Fibroblast of skin of left biceps (primary cell): ENCODE measurements at places on chromosomes 1 and 21.

GRCh38 chr21:41956926-41957729 is 3.3 kb upstream of the C2CD2 start:
- DNase-seq, result peak; percentile 35

DNA sequence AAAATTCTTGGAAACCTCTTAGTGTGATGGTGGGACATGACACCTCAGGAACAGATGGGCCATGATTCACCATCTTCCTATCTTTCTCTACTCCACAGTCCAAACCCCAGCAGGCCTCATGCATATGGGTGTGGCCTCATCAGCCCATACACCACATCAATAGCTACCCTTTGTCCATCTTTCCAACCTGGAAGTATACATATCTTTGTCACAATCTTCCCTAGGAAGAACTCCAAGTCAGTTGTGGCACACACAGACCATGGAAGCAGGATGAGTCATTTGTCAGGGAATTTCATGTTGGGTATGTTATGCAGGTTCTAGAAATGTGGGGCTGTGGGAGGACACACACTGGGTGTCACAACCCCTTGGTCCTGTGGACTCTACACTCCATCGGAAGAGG is 30.5 kb upstream of the CLCA4 start:
- DNase-seq, result no peak

DNA sequence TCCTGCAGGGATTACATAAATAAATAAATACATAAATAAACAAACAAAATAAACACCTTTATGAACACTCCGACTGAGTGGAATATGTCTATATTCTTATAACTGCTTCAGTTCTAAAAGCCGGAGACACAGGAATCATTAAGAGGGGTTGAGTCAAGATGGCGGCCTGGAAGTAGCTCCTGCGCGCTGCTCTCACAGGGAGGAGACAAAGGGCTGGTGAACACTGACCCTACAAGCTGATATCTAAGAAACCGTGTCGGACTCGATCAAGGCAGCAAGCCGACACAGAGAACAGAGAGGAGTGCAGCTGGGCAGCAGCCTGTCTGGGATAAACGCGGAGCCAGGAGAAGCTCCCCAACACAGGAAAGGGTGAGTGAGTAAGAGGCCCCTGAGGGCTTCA is 1098.6 kb upstream of the NCAM2 start:
- no peak for DNase-seq

DNA sequence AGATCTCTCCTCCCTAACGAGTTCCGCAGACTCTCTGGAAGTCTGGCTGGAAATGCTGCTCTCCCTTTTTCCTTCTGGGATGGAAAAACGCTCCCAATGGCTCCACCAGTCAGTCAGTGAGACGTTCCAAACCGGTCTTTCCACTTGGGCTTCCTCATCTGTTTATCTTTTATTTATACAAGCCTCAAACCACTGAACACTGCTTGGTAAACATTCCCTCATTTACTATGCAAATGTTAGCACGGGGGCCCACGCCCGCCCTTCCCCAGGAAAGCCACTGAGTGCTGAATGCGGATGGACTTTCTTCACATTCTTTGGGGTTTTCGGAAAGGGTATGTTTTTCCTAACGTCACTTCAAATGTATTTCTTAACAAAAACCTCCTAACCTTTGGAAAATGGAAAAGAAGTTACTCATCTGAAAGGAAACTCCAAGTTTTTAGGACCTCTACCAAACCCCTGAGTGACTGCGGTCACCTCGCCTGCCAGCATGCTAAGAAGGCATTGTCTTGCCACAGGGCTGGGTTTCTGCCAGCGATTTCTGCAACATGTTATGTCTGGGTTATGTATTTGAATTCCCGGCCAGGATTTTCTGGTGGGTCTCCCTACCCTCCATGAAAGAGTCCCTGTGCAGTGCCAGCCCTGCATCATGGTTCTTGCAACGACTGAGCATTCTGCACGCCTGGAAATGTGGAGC is 14.0 kb upstream of the UMODL1 start:
- peak; percentile 14 for DNase-seq

GRCh38 chr1:246597340-246597739 is 31.1 kb downstream of the CNST start:
- no peak for DNase-seq

DNA sequence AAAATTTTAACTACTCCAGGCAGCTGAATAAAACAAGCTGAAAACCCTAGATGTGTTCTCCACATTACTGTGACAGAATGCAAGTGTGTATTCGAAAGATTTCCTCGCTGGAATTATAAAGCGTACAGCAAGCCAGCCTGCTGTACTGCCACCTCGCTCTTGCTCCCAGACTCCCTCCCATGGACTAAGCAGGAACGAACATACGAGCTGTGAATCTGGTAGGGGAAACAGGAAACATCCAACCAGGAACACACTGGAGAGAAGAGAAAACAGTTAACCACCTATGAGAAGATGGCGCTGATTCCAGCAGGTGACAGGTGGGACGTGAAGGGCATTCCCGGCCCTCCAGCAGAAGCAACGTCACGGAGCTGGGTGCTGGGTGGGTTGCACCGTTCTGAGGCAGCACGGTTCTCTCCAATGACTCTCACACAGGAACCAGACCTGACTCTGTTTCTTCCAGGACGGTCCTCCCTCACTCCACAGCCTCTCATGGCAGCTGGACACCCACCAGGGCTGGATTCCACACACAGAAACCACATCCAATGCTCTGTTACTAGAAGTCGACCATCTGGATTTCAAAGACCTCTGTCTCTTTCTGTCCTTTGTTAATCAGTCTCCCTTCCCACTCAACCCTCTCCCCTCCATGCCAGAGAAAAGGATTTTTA is 219.2 kb downstream of the RERE start:
- DNase-seq, result no peak

DNA sequence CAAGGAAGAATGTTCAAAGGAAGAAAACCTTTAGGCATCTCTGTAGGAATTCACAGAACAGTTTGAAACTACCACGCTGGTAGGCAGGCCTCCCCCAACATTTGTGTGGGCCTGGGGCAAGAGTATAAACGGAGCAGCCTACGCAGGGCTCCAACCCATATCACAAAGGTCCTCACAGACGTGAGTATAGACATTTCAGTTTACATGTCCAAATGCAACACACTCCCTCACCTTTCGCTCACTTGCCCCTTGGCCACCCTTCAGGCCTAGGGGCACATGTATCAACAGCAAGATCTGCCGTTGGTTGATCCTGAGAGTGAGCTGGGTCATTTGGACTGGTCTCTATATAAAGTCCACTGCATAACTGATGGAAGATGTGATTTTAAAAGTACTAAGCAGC is 133.3 kb downstream of the ACBD6 start:
- DNase-seq, result no peak

- no peak for DNase-seq
Measured at GRCh38 chr1:45510036-45510971, 10.2 kb downstream of the MMACHC start.

DNA sequence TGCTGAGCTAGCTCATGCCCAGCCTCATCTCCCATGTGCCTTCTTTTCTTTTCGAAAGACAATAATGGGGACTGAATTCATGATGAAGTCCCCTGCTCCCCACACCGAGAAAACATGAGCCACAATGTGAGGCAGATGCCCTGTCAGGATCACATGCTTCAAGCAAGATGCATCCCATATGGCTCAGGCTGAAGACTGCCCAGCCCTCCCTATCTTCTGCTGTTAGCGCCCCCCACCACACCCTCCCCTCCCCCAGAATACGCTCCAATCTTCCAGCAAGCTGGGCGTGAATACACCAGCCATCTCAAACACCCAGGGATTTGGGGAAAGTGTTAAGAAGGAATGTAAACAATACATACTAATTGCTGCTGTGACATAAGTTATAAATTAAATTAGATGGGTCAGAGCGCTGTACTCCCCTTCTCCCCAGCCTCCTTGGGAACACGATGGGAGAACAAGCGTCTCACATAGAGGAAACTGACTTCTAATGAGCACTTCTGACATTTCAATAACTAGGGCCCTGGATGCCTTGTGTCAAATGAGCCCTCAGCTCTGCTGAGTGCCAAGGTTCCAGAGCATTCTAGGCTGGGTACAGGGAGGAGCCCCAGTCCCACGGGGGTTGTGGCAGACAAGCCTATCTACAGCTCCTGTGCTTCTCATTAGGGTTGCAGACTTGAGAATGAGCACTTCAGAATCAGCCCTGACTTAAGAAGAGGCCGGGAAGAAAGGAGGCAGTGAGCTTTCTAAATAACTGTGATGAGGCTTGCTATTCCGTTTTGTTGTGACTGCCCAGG is 55.6 kb downstream of the TNR start:
- no peak for DNase-seq

DNA sequence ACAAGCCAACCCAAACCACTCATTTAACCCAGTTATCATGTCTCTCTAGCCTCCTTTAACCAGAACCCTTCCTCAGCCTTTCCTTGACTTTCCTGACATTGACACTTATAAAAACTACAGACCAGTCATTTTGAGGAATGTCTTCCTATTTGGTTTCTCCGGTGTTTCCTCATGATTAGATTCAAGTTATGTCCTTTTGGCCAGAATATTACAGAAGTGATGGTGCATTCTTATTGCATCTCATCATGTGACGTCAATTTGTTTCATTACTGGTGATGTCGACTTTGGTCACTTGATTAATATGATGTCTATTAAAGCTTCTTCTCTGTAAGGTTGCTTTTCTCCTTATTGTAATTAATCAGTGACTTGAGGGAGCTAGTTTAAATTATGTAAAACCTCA is 6.1 kb upstream of the RCSD1 start:
- DNase-seq, result no peak

DNA sequence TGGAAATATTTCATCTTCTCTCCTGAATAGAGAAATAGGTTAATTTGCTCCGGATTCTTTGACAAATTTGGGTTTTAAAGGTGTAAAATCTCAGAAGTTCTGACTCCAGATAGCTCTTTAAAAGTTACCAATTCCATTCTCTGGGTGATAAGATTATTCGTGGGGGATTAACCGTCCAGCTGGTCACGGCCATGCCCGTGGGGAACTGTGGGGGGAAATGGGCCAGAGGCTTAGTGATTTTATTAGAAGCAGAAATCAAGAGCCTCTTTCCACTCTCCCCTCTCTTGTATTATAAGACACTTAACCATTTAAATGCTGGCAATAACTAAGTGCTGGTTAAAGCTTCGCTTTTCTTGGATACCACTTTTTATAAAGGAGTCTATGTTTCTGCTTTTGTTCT is 376.4 kb upstream of the KAZN start:
- no peak for DNase-seq

DNA sequence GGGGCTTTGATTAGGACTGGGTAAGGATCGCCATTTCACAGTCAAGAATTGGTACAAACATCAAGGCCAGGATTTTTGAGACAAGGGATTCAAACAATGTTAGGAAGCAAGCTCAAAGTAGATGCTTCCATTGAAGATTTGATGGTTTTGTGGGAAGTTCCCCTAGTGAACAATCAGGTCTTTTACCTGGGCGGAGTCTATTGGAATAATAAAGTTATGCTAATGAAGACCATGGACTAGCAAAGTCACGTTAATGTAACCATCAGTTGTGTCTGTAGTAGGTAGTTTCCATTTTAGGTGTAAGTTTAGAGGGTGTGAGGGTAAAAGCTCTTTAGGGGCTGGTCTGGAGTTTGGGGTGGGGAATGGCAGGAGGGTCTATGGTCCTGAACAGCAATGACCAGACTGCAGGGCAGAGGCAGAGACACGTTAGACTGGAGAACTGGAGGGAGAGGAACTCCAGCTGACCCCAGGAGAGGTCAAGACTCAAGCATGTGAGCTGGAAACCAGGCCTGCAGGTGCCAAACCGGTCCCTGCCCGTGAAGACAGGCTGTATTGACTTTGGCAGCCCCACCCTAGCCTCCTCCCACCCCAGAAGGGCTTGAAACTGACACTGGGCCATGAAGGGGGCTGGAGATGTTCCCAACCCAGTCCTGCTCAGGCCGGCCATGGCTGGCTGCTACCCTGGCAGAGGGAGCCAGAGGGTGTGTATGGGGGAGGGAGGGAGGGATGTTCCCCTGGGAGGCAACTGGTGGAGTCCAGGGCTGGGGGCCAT is 36.0 kb upstream of the GPR37L1 start:
- no peak for DNase-seq

- no peak for DNase-seq
Measured at GRCh38 chr1:161495490-161495889, 9.8 kb upstream of the FCGR2A start.

- no peak for DNase-seq
Measured at GRCh38 chr1:211895126-211895759, 64.7 kb upstream of the LPGAT1 start.

- DNase-seq, result no peak
Measured at GRCh38 chr1:151935154-151935553, 25.8 kb upstream of the THEM4 start.

GRCh38 chr1:30166174-30166573 is 557.2 kb downstream of the MATN1 start:
- DNase-seq, result no peak

DNA sequence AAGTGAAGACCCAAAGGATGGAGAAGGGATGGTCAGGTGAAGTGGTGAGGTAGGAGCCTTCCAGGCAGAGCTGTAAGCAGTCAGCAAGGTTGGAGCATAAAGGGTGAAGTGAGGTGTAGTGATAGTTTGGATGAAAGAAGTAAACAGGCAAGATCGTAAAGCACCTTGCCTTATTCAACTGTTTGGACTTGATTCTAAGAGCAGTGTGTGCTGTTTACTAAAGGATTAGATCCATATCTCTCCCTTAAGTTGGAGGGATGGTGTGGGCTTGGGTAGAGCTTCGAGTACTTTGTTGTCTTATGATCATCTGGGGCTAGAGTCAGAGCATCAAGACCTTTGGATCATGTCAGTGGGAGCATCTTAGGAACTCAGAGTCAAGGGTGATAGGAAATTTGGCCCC is 39.8 kb upstream of the CD34 start:
- no peak for DNase-seq

DNA sequence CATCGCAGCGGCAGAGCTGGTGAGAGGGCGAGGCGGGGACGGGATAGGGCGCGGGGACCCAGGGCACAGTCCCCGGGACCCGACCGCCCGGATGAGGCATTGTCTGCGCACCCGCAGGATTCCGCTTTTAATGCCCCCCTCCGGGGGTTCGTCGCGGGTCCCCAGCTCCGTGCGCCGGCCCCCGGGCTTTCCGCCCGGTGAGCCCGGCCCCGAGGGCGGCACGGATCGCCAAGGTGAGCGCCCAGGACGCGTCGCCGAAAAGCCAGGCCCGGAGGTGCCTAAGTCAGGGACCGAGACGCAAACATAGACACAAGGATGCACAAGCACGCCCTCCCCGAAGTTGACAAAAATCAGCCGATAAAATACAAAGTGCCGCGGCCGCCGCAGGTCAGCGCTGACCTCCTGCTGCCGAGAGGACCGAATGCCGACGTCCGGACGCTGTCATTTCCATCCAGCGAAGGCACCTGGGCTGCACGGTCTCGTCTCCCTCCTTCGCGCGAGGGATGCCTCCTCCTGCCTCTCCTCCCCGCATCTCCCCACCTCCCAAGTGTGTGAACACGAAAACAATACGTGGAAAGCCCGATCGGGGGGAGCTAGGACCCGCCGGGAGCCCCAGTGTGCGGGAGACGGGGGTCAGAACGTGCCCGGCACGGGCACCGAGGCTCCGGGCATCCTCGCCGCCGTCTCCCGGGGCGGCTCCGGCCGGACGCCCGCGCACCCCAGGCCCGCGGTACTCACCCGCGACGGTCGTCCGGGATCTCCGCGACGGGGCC is 101.1 kb upstream of the SOD1 start:
- DNase-seq, result no peak
